ENCODE measurements at places on chromosomes 7 and 10.
A peak's percentile ranks its signal among the peaks of the same experiment; 100 is the strongest.

DNA sequence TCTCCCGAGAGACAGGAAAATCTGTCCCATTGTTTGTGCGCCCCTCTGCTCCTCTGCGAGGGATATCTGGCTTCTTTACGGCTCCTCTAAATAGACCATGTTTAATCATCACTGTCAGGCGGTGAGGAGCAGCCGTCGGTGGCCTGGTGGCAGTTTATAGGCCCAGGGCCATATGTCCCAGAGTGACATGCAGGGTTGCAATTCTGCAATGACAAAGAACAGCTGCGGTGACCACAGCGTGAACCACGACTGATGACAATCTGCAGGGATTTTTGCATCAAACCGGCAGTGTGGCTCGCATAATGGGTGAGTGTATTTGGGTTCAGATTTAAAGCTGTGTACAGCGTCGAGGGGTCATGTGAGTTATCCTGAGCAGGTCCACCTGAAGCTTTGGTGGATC, 41.5 kb downstream of the GATA3 start:
- DNase-seq, result no peak

GRCh38 chr10:8050556-8051108, 3.9 kb upstream of the GATA3 start:
- DNase-seq, result no peak

DNA sequence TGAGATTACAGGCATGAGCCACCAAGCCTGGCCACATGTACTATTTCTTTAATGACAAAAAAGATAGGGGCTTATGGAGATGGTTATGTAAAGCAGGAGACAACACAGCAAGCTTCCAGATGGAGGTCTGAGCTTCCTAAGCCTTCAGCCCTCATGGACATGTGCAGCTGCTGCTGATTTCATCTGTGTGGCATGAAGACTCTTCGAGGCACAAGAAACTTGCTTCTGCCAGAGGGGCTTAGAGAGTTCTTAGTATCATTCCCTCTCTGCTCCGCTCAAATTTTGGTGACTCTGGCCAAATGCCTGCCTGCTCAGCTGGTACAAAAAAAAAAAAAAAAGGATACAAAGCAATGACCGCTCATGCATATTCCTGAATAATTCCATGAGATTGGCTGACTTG, 552.5 kb downstream of the TYW1 start:
- no peak for DNase-seq

DNA sequence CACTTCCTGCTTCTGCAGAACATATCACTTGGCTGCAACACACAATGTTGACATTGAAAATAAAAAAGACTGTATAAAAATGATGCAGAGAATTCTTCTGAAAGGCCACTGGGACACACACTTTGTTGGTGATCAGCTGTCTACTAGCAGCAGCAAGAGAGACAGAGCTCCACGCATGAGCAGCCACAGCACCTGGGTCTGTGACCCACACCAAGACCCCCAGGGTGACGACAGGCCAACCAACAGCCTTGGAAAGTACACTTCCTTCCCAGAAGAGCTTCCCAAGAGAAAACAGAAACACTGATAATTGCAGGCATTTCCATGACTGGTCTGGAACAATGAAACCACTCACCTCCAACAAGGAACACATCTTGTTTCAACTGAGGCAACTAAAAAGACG, 239.0 kb downstream of the DIP2C start:
- DNase-seq, result no peak

DNA sequence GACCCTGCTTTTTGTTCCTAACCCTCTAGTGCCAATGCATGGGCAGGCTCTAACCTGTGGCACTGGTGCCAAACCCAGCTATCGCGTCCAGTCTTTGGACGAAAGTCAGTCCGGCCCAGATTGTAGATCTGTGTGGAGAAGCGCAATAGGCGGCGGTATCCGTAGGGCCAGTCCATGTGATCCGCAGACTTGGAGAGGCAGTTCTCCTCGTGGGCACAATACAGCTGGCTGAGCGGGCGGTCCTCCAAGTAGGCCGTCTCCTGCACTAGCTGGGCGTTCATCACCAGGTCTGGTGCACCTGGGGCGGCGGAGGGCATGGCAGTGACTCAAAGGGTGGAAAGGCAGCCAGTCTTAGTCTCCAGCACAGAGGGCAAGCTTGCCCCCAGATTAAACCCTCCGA, 14.5 kb downstream of the LOXL4 start:
- DNase-seq, result no peak

- DNase-seq, result peak; percentile 45
Measured at GRCh38 chr7:141558544-141559183, 7.5 kb downstream of the AGK start.

DNA sequence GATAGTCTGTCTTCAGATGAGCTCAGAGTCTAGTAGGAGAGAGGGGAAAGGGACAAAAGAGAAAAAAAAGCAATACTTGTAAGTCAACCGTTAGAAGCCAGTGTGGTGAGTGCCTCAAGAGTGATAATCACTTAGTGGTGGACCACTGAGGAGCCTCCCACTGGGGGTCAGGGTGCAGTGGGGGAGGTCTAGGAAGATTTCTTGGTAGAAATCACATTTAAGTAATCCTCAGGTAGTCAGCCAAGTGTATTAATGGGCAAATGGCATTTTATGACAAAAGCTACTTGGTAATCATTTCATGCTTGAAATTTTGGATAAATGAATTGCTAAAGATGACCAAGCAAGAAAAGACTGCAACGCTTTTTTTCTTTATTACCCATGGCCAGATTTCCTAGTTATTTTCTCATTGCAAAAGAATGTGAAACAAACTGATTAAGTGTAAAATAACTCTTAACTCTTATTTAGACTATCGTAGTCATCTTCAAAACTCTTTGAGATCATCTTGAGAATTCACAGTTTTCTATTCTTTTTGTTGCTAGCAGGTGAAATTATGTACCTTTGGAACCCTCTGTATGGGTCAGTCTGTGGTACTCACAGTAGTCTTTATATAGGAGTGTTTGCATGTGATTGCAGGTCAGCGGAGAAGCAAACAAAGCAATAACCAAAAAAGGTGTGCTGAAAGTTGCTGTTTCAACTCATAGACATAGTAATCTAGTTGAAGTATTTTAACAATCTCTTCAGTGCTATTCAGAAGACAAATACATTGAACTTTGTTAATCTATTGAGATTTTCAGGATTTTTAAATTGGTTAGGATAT, 63.9 kb downstream of the PPP1R9A start:
- DNase-seq, result no peak

DNA sequence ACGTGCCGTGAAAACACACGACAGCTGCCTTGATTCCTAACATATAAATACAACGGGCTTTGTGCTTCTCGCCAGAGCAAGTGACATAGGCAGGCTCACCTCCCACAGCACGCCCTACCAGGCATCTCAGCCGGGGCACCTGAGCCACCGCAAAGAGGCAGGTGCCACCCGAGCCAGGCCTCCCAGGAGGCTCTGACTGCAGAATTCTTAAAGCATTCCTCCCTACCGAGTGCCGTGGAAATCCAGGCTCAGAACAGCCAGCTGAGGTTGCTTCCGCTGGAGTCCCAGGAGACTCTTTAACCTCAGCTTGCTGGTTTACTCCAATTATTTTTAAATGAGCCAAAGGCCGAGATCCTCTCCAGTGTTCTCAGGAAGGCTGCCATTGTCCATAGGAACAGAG, 206.5 kb downstream of the USP6NL start:
- DNase-seq, result no peak

- DNase-seq, result no peak
Measured at GRCh38 chr10:73263693-73264347, 11.4 kb upstream of the MRPS16 start.

GRCh38 chr10:36183726-36184125, 541.6 kb upstream of the FZD8 start:
- DNase-seq, result no peak
